Iris pigment epithelial cell (primary cell): ENCODE measurements at places on chromosomes 4 and X.
A peak's percentile ranks its signal among the peaks of the same experiment; 100 is the strongest.

DNA sequence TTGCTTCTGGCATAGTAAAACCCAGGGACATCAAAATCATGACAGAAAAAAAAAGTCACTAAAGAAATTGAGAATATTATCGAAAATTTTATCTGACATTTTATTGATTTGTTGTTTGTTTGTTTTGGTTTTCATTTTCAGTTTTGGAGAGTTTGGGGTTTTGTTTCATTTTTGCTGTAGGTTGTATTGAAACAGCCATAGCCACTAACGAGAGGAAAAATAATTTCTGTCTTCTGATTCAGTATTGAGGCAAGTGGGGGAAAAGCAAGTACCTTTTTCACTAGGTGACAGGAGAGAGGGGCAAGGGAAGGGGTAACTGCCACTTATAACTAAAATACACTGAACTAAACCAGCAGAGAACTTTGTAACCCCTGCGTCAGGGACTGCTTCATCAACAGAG lies 392.8 kb upstream of the NDST3 start:
- DNase-seq: no peak

GRCh38 chrX:40152741-40153344 lies 55.1 kb upstream of the BCOR start:
- no peak for DNase-seq

DNA sequence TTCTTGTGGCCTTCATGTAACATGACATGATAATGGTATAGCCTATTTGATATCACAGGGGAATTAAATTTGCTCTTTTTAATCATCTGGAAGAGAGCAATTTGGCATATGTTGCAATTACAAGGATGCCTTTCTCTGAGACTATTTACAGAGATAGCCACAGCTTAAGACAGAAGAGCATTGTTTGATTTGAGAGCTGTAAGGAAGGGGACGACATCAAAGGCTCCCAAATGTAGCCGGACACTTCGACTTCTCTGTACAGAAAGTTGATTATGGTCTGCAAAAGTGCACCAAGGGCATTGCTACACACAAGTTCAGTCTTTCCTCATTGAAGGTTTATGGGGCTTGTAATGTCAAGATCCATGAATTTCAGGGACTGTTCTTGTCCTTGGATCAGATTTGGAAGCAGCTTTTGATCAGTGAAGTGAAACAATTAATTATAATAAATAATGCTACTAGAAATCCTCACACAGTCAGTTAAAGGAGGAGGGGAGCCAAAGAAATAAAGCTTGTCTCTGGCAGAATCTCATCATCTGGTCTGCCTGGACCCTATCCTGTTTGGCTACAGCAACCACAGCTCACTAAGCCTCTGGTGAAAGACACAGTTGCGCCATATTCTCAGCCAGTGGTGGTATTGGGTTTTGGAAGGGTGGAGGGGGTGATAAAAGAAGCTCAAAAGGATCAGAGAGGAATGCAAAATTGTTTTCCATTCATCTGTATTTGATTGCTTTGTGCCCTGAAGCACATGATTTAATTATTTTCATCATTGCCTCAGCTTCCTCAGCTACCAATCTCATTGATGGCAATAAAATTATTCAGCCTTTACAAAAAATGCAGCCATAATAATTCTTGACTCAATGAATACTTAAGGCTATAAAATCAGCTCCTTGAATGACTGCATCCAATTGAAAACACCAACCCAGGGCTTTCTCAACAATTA lies 654.3 kb upstream of the LCORL start:
- no peak for DNase-seq

DNA sequence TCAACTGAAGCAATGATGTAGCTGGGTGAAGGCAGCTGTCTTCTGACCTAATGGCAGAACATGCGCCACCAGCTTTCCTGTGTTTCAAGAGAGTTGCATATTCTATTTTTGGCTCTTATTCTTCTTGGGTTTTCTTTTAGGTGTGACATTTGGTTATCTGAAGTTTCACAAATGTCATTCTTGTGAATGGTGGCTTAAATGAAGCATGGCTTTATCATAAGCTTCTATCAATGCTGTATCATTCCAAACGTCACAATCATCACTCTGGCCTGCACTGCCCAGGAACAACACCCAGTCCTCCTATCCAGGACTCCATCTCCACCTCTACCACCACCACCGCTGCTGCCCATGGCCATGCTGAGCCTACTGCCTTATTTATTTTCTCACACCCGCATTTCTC lies 69.7 kb upstream of the WWC2 start:
- DNase-seq: no peak

DNA sequence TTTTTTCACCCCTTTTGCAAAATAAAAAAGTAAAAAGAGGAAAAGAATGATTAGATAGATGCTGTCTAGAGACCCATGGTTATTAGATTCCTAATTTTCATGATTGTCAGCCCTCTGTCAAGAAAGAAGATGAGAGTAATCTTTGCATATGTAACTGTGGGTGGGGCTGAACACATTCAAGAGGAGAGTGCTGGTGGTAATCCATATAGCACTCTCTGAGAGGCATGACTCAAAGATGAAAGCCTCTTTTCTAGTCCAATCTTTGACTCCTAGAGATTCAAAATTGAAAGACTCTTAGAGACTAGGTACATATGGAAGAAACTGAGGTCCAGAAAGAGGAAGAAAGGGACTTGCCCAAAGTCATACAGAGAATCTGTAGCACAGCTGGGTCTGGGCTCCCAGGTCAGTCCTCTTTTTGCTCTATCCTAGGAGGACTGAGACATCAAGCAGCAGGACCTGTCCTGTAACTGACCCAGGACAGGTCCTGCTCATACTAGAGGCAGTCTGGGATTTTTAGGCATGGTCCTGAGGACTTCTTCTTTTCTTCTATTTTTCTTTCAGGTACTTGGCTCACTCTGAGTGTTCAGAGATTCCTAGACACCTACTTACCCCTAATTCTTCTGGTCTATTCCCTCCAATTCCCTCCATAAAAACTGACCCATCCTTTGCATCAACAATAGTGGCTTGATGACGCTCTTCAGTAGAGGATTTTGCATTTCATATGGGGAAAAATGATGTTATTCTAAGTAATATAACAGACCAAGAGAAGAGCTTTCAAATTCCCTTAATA lies 23.8 kb downstream of the VSIG4 start:
- DNase-seq: no peak

DNA sequence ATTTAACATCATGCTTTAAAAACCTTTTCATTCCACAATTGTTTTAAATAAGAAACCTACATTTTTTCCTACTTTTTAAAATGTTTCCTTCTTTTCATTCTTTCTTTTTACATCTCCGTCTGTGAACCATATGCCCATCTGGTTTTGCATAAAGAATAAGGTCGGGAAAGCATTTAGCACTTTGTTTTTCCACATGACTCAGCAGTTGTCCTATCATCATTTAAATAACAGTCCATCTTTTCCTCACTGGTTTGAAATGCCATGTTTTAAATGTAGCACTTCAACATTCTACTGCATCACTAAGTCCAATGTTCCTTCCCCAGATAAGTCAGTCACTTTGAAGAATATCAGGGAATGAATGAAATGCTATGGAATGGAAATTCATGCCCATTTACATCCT lies 128.4 kb downstream of the SH3RF1 start:
- no peak for DNase-seq

GRCh38 chr4:181745933-181746625 lies 497.1 kb upstream of the TENM3 start:
- DNase-seq: no peak

- DNase-seq: no peak
Observed at GRCh38 chrX:13491061-13491460, 78.3 kb upstream of the EGFL6 start.

- DNase-seq: peak; percentile 55
Observed at GRCh38 chr4:101284546-101284945, 62.8 kb downstream of the PPP3CA start.

DNA sequence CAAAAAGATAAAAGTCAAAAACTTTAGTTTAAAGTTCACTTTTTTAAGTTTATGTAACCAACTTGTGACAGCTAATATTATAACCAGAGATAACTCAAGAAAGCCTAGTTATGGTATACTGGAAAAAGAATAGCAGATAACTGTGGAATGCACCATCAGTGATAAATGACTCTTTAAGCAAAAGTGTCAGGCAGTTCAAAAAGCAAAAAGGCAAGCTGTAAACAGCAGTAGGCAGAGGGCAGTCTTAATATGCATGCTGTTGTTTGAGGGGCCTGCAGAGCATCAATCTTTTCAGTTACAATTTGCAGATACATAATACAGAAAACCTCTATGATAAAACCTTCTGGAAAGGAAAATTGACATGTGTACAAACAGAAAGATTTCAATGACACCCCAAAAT lies 81.8 kb upstream of the JADE1 start:
- no peak for DNase-seq

DNA sequence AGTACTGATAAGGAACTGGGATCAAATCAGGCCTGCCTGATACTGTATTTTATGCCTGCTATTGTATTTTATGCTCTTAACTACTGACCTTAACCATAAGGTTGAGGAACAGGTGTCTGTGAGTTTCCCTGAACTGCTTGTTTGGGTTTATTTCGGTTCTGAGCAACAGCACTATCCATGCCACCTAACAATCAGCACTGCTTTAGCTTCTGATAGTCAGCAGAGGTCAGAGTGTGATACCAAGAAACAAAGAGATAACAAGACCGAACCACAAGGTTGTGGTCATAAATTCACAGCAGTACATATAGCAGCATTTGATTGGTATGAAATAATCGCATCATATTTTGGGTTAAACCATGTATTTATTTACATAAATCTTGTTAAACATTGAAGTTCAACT lies 362.2 kb downstream of the FGF13 start:
- no peak for DNase-seq

DNA sequence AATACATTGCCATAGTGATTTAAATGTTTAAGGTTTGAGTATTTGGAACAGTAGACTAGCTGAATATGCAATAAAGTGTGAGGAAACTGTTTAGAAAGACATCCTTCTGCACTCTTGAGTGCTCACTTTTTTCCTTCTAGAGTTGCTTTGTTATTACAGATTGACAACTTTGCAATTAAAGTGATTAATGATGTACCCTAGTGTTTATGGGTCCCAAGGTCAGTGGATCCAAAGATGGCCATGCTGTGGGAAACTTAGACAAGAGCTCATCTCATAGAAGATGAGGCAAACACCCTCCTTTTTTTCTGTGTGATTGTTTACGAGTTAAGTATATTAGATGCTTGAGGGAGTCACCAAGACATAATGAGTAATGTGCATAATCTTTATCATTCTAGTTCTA lies 118.8 kb downstream of the PDLIM5 start:
- DNase-seq: no peak

DNA sequence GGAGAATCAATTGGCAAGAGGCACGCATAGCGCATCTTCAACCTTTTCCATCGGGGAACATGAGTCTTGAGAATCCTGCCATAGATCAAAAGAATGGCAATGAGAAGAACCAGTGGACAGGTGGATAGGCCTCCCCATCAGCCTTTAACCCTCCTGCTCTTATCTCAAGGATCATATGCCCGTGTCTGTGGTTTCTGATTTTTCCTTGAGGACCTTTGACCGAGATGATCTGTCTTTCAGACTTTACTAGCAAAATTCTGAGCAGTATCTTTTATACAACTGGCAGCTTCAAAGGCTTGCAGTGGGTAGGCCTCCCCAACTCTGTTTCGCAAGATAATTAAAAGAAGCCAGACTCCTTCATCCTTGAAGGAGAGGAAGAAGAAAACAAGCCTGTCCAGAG lies 174.4 kb downstream of the REPS2 start:
- no peak for DNase-seq

DNA sequence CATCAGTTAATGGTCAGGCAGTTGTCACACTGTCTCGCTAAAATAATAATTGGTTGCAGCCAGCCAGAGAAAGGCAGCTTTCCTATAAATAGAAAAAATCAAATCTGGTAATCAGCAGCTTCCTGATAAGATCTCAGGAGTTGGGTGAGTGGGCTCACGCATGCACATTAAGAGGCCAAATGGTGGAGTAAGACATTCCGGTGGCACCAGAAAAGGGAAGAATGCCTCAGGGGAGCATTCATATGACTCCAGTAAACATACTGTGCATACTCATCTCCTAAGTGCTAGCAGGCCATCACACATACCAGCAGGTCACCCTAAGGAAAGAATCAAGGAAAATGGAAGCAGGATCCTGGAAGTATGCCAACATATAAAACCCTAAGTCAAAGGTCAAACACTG lies 40.1 kb downstream of the UGT2B15 start:
- DNase-seq: no peak

DNA sequence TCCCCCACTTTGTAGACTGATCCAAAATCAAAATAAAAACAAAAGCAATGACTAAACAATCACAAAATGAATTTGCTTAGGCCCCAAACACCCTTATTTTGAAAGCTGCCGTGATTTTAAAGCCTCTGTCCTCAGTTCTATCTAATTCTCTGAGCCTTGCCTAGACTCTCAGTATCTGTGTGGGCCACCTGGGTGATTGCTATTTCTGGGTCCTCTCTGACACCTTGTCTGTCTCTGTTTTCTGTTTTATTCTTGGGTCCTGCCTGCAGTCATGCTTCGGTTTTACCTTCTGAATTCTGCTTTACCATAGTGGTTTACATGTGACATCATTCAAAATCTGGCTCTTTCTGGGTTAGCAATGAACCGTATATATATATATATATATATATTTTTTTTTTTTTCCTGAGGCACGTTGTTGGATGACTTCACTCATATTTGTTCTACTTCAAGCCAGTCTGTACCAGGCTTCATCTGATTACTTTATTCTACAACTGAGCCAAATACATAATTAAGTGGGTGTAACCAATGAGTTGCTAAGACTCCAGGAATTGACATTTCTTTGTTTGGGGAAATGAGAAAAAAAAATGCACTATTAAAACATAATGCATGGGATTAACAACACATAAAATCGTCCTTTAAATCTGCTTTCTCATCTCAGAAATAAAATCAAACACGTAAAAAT lies 710.7 kb upstream of the SLIT2 start:
- no peak for DNase-seq

GRCh38 chrX:152061557-152061956 lies 76.8 kb downstream of the MAGEA10 start:
- no peak for DNase-seq

- DNase-seq: no peak
Observed at GRCh38 chr4:1053080-1053661, 41.7 kb downstream of the FGFRL1 start.

GRCh38 chr4:111360906-111361305 lies 738.0 kb upstream of the PITX2 start:
- DNase-seq: no peak

DNA sequence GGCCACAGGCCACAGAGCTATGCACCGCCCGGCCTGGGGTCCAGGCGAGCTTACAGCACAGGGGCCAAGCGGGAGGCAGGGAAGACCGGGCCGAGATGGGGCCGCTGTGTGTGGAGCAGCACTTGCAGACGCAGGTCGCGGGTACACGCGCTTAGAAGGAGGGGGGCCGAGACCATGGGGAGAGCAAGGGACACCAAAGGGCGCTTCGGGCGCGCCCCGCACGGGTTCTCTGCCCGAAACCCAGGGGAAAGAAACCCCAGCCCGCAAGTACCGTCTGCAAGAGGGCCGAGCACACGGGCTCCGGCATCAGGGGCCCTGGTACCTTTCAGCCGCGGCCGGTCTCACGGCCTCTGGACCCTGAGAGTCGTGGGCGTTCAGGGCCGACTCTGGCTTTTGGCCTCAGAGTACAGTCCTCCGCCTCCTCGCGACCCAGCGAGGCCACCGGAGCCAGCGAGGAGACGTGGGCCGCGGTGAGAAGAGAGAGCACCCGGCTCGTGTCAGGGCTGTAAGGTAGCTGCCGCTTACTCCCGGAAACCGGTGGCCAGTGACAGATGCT lies 342 bp downstream of the EOLA2 start:
- DNase-seq: peak; percentile 15
